ENCODE measurements at places on chromosomes 12 and 14.

DNA sequence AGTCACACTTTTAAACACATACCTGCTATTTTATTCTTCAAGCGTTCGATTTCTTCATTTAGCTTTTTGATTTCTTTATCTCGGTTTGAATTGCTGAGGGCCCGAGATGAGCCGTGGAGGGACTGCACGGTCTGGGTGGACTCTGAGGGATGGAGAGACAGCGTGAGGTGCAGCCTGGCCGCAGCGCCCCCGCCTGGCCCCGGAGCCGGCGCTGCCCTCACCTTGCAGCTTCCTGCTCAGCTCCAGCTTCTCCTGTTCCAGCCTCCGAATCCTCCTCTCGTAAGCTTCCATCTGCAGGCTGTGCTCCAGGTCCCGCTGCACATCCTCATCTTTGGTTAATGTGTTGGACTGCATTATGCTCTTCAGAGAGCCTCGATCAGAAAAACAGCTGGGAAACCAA, 53.2 kb downstream of the AMN start:
- no peak for DNase-seq

- DNase-seq = no peak
Measured at GRCh38 chr12:71566655-71567054, 97.0 kb downstream of the ZFC3H1 start.

GRCh38 chr12:65277994-65278575, 398 bp upstream of the MSRB3 start:
- DNase-seq = no peak

GRCh38 chr12:108312693-108313189, 26.4 kb downstream of the CMKLR1 start:
- DNase-seq = no peak

- DNase-seq = peak; percentile 9
Measured at GRCh38 chr12:113912760-113913329, 53.3 kb downstream of the RBM19 start.

GRCh38 chr12:105358789-105359188, 28.3 kb downstream of the C12orf75 start:
- no peak for DNase-seq

DNA sequence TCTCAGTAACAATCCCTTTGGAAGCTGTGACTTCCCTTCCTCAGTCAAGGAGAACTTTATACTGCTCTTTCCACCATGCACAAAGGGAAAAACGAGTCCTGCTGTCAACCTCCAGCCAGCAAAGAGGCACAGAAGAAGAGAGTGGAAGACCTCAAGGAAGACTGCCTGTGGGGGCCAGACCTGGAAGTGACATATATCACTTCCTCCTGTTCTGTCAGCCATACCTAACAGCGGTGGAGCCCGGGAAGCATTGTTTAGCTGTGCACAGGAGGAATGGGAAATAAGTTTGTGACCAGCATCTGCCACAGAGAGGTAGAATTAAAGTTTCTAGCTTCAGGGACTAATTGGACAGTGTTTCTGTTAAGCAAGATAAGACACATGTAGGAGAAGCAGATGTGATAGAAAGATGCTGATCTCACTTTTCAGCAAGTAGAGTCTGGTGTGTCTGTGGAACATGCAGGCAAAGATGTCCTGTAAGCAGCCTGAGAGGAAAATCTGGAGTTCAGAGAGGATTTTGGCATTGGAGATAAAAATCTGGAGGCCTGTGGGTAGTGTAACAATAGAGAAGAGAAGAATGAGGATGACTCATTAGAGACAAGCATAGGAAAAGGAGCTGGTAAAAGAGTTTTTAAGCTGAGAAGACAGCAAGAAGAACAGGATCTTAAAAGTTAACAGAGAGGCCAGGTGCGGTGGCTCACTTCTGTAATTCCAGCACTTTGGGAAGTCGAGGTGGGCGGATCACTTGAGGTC, 141.6 kb upstream of the CPSF6 start:
- DNase-seq = no peak

GRCh38 chr12:92208613-92209121, 63.0 kb upstream of the BTG1 start:
- peak; percentile 11 for DNase-seq

- no peak for DNase-seq
Measured at GRCh38 chr14:63401646-63402045, 82.9 kb upstream of the GPHB5 start.

- DNase-seq = no peak
Measured at GRCh38 chr12:11916771-11917170, 154.0 kb upstream of the BCL2L14 start.

DNA sequence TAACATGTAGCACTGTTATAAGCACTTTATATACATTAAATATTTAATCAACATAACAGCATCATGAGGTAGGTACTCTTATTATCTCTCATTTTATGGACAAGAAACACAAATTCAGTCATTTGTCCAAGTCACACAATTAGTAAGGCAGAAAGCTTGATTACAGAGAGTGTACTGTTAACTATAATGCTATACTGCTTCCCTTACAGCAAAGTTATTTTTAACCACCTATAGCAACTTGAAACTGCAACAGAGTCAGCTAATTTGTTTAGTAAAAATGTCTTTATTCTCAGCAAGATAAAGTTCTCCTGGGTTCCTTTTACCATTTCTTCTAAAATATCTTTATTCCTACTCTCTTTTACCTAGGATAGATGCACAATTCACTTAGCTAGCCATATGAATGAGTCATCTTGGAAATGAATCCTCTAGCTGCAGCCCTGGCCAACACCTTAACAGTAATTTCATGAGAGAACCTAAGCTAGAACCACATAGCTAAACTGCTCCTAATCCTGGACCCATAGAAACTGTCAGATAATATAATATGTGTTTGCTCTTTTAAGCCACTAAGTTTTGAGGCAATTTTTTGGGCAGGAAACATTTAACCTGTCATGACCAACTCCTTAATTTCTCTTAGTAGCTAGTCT, 90.2 kb upstream of the HECTD1 start:
- DNase-seq = no peak

DNA sequence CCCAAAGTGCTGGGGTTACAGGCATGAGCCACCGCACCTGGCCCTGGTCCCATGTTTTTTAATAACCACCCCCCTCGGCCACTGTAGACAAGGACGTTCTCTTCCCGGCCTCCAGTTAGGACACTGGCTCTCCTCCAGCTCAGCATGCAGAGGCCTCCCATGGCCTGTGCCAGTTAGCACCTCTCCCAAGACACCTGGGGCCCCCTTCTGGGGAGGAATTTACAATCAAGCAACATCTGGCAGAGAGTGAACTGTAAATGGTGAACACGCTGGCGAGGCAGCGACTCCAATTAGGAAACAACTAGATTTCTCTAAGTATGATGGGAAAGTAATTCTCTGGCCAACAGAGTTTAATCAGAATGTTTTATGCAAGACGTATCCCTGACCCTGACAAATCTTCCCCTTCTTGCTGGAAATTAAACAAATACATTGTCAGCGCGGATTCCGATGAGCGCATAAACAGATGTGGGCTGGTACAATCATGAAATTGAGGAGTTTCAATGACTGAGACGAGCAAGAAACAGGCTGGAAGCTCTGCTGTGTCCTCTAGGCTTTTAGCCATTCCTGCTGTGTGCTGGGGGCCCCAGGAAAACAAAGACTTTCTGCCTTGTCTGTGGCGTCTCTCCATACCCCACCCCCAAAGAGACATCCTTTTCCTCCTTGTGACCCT, 61.7 kb upstream of the DLK1 start:
- no peak for DNase-seq

DNA sequence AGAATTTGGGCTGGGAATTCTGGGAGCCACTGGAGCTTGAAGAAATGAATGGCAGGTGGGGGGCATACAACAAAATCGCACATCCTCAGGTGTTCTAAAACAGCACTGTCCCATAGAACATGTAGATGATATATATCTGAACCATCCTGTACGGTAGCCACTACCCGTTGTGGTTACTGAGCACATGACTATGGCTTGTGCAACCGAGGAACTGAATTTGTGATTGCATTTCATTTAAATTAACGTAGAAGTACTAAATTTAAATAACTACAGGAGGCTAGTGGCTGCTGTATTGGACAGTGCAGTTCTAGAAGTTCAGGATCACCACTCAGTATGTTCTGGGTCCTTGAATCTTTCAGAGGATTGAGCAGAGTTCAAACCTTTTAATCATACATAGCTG, 172.4 kb downstream of the PHETA1 start:
- DNase-seq = no peak

DNA sequence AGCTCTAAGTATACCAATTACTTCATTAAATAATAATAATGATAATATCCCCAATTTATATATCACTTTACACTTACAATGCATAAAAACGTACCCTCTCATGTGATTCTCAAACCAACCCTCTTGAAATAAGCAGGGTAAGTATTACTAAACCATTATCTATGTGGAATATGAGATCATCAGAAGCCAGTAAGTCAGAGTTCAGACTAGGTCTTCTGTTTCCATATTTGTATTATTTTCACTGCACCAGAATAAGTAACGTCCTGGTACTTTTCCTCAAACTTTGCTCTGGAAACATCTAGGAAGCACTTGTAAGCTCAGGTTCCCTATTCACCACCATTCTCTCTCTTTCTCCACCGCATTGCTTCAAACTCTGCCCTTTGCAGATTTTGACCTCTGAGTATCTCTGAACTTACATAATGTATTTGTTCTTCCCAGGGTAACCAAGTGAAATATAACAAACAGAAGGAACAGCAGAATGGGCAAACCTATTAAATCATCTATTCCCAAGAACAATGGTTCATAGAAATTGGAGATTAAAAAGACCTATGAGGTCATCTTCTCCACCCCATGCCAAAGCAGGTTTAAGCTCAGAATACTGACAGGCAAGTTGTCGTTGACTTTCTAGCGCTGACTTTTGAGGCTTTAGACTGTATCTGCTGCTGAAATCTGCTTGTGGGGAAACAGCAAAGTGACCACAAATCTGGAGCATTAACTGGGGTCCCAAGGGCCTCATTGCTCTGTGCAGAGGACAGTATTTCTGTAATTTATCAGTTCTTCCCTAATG, 161.3 kb upstream of the FAR2 start:
- DNase-seq = no peak

DNA sequence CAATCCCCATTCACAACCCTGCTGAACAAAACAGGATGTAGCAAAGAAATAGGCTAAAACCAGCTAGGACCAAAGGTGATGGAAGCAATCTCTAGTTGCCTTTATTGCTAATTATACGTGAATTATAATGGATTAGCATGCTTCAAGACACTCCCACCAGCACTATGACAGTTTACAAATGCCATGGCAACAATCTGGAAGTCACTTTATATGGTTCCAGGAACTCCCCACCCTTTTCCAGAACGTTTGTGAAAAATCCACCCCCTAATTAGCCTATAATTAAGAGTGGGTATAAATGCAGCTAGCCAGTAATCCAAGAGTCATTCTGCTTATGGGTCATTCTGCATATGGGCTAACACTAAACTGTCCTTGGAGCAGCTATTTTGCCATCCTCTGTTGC, 328.7 kb downstream of the FLRT2 start:
- DNase-seq = no peak

All from stimulated activated CD4-positive, alpha-beta T cell treated with anti-CD3 and anti-CD28 coated beads, TNF-alpha, amount 100 ng/mL, for 4 hours (primary cell).